ENCODE measurements at places on chromosomes 12 and 14.

DNA sequence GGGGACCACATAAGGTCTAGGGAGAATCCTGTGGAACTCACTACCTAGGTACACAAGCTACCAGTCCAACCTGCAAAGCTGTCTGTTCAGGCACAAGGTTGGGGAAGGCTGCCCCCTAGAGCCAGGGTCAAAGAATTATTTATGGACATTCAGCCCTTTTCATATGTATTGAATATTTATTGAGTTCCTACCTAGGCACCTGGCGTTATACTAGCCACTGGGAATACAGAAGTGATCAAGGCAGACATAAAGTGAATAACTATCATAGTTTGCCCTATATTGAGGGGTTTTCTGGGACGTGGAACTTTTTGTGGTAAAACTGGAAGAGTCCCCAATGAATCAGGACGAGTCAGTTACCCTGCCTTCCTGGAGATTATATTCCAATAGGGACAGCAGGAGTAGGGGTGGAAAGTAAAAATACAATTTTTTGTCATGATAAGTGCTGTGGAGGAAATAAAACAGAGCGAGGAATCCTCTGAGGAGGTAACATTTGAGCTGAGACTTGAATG is 5.8 kb upstream of the SLC48A1 start:
- peak; percentile 71 for DNase-seq

DNA sequence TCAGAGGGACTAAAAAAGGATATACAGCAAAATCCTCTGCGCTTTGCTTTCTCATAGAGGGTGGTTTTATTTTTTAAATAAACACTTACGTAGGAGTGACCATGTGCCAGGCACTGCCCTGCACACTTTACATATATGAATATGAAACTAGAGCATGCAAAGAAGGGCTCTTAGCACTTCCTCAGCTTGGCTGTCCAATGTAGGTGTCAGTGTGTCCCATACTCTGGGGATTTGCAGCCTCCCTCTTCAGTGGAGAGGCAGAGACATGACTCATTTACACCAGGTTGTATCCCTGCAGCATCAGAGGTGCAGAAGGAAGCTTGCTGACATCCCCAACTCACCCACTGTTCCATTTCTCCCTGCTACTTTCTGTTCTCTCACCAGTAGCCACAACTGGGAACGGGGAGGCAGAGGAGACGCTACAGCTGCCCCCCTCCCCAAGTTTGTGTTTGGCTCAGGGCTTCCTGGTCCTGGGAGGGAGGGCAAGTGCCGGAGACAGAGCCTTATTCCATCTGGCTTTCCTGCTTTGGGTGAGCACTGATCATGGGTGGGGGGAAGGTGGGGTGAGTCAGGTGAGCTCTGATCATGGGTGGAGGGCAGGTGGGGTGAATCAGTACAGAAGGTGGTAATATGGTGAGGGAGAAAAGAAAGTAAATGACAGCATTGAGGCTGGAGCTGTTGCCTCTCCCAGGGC is 4.9 kb upstream of the KRT5 start:
- DNase-seq: no peak

DNA sequence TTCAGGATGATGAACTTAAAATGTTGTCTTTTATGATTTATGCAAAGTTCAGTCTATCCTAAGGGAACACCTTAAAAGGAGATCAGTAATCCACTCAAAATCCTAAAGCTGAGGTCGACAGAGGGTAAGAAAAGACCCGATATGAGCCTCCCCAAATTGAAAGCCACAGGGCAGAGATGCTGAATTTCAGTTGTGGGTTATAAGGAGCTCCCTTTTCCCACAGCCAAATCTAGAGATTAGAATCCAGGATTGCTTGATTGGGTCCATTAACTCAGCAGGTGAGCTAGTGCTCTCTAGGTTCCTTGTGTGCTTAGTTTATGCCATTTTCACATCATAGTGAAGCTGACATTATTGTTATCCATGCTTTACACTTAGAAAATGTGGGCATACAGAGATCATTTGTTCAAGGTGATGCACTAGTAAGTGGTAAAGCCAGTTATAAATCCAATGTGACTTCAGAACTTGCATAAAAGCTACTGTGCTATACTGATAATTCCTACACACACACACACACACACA is 417.5 kb downstream of the TMEM117 start:
- DNase-seq: no peak

GRCh38 chr12:122980183-122981035 is at the start of gene ARL6IP4:
TSS of gene ARL6IP4 (plus strand) at chr12:122980681. CDS start at chr12:122981140, 459 bp downstream.
- peak; percentile 59 for DNase-seq

DNA sequence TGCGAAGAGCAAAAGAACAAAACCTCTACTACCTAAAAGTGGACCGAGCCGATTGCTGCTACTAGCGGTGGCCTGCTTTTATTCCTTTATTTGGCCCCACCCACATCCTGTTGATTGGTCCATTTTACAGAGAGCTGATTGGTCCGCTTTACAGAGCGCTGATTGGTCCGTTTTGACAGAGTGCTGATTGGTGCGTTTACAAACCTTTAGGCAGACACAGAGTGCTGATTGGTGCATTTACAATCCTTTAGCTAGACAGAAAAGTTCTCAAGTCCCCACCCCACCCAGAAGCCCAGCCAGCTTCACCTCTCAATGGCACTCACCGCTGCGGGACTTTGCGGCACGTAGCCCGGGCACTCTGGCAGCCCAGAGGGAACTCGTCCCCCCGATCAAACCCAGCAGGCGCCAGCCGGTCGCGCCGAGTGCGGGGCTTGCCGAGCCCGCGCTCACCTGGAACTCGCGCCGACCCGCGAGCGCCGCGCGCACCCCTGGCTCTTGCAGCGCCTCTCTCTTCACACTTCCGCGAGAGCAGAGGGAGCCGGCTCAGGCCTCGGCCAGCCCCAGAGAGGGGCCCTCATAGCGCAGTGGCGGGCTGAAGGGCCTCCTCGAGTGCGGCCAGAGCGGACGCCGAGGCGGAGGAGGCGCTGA is 8.7 kb upstream of the FGD4 start:
- no peak for DNase-seq

- DNase-seq: peak; percentile 88
These were observed 2.2 kb downstream of the DACT1 start for GRCh38 chr14:58639842-58640484.

DNA sequence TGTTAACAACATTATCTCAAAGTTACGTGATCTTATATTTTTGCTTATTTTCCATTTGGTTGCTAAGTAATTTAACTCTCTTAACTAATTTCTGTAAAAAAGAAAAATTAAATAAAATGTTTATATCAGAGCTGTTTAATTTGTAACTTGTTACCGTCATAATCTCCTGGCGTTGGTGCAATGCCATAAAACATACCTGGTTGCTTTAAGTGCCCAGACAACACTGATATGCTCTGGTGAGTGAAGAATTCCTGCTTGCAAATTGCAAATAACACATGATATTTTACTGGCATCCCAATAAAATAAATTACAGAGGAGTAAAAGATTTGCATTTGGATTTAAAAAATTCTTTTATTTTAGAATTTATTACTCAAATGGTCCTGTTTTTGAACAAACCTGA is 640.1 kb upstream of the MIS18BP1 start:
- no peak for DNase-seq

DNA sequence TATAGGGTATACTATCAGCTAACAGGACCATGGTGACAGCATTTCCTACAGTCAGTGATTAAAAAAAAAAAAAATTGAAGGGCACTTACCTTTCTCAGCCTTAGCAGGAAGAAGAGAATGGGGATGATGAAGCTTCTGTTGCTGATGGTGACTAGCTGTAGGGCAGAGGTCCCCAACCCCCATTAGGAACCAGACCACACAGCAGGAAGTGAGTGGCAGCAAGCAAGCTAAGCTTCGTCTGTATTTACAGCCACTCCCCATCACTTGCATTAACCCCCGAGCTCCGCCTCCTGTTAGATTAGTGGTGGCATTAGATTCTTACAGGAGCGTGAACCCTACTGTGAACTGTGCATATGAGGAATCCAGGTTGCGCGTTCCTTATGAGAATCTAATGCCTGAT is 91.3 kb upstream of the USP44 start:
- no peak for DNase-seq

GRCh38 chr14:78851189-78851588 is 681.0 kb downstream of the NRXN3 start:
- no peak for DNase-seq

DNA sequence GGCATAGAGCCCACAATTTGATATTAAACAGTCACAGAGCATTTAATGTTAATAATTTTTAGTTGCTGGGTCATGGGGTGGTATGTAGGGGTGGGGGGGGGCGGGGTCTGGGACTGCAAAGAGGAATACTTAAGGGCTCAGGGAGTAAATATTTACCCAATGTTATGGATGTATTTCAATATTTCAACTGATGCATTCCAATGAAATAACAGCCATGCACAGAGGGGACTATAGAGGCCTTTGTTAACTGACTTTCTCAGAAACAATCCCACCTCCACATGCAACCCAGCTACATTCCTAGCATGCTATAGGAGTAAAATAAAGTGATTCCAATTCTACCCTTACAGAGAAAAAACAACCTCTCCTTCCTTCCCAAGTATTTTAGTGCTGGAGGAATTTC is 7.9 kb upstream of the BBS10 start:
- no peak for DNase-seq

DNA sequence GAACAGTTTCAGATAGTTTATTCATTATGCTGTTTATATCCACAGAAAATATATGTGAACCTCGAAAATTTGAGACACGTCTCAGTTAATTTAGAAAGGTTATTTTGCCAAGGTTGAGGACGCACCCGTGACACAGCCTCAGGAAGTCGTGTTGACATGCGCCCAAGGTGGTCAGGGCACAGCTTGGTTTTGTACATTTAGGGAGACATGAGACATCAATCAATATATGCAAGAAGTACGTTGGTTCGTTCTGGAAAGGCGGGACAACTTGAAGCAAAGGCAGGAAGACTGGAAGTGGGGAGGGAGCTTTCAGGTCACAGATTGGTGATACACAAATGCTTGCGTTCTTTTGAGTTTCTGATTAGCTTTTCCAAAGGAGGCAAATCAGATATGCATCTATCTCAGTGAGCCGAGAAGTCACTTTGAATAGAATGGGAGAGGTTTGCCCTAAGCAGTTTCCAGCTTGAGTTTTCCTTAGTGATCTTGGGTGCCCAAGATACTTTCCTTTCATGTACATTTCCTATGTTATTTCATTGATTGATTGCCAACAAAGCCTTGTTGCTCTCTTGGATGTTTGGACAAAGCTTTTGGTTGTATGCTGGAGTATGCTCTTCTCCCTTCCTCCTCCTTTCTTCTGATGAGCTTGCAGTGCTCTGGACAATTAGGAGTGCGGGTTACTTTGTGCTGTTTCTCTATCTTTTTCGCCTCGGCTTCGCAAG is 3.2 kb downstream of the SNAPC1 start:
- no peak for DNase-seq

GRCh38 chr12:132174015-132174838 is 30.0 kb downstream of the NOC4L start:
- no peak for DNase-seq

- DNase-seq: no peak
These were observed 89.4 kb downstream of the PAX9 start for GRCh38 chr14:36751106-36751505.

DNA sequence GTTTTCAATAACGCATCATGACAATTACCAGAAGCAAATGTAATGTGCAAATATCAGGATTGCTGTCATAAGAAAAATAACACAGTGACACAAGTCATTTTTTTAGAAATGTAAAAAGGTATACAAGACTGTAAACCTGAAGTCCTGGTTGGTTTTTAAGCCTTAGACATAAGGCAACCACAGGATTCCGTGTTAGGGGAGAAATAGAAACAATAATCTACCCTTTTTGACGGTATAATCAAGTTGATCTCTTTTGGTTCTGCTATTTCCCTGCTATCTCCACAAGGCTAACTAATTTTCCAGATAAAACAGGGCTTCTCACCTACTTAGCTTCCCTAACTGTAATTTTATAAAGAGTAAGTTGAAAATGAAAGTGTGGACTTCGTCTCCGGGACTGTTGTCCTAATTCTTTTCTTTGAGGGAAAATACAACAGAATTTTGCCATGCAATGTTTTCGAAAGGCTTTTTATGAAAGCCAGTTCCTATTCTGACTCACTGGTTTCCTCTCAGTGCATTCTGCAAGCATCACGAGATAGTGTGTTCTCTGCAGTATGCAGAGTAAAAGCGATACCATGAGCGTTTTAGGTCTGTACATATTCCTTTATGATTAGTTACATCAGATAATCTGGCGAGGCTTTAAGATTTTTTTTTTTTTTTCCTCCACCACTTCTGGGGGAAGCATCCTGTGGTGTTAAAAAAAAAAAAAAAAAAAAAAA is 10.6 kb downstream of the MYO1H start:
- DNase-seq: no peak

GRCh38 chr12:124568431-124569374 is 1.3 kb upstream of the NCOR2 start:
- DNase-seq: peak; percentile 33

- no peak for DNase-seq
These were observed 1.0 kb upstream of the GPX2 start for GRCh38 chr14:64943556-64943955.

GRCh38 chr12:25052196-25052913 is 103.5 kb upstream of the BCAT1 start:
- no peak for DNase-seq

DNA sequence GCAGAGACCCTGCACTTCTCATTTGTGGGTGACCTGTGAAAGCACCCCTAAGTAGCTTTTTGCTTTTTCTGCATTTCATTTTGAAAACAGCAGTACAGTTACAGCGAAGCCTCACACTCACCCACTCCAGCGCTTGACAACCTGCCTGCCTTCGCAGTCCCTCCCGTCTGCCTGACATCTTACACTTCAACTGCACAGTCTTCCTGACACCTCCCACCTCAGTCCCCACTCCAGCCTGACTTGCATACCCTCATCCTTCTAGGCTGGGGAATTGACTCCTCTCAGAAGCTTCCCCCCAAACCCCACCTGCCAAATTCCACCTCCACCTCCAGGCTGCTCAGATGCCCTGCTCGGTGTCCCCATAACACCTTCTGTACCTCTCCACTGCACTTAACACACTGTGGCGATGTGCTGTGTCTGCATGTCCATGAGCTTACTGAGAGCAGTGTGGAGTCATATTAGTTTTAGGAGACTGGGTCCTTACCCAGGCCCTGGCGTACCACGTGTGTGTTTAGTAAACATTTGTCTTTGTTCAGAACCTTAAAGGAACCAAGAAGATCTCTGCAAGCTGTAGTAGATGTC is 159.4 kb downstream of the PRKCH start:
- DNase-seq: no peak

DNA sequence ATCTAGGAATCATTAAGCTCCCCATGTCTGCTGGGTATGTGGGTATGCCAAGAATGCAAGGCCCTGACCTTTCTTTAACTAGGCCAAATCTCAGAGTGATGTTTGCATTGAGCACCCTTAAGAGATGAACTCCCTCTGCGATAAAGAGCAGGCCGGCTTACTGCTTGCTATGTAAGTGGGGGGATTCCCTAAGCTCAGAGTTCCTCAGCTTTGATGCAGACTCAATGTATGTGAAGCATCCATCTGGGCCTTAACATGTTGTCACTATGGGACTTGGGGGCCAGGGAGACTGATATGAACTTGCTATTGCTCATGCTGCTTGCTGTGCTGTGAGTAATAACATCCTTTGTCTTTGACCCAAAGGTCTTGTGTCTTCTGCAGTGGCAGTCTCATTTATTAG is 149.7 kb downstream of the C12orf75 start:
- DNase-seq: no peak

- no peak for DNase-seq
These were observed 13.0 kb downstream of the TMEM52B start for GRCh38 chr12:10191865-10192264.

All from NCI-H510A treated with DMSO at 0.1 percent for 48 hours (cell line).